ENCODE measurements at places on chromosomes 1 and 21. TPM values are rescaled to one million over a fixed set of nuclear protein-coding genes. Genes with fewer than 3 reads are reported as not detected.

HENMT1 gene
- total RNA-seq = 1.5 TPM

OLIG2 gene
- not detected for total RNA-seq

UTP25 gene
- 6.9 TPM for total RNA-seq

RAD54L gene
- total RNA-seq = 2.0 TPM

PTPN7 gene
- total RNA-seq = 0.68 TPM

- no peak for DNase-seq
Observed at GRCh38 chr1:152034324-152034653, 2.5 kb downstream of the S100A11 start.

DNA sequence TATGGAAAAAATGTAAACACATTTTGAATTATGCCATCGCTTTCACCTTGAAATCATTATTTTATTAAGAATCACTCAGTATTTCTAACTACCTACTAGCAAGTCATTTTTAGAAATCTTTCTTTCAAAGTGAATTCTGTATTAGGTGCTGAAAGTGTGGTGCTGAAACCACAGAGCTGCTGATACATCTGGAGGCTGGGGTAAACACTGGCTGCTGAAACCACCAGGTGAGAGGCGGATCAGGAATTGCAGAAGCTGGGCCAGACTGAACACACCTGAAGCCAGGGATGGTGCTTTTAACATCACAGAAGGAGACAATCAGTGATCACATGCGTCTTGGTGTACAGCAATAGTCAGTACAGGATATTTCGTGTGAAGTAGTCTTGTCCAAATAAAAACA is 42.2 kb upstream of the KCNE1 start:
- DNase-seq = no peak

GRCh38 chr1:4165686-4166300 is 265.7 kb upstream of the C1orf174 start:
- DNase-seq = no peak

GRCh38 chr21:39094847-39095579 is 88.2 kb downstream of the PSMG1 start:
- no peak for DNase-seq

DNA sequence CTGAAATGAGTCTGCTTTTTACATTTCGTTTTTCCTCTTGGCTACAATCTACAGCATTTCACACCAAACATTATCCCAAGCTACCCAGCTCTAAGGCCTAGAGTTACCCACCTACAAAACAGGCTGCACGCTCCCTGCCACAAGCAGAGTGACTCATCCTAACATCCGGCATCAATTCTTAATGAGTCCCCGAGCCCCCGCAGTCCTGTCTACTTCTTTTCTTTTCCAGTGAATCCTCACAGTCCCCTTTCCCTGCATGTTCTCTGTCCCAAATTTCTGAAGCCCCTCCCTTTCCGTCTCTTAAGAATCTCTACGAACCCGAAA is 650 bp downstream of the PCNX2 start:
- DNase-seq = peak; percentile 66

GRCh38 chr1:168266644-168267186 is 14.0 kb upstream of the TBX19 start:
- DNase-seq = no peak

- peak; percentile 69 for DNase-seq
Observed at GRCh38 chr1:246035060-246035541, 472.0 kb downstream of the SMYD3 start.

DNA sequence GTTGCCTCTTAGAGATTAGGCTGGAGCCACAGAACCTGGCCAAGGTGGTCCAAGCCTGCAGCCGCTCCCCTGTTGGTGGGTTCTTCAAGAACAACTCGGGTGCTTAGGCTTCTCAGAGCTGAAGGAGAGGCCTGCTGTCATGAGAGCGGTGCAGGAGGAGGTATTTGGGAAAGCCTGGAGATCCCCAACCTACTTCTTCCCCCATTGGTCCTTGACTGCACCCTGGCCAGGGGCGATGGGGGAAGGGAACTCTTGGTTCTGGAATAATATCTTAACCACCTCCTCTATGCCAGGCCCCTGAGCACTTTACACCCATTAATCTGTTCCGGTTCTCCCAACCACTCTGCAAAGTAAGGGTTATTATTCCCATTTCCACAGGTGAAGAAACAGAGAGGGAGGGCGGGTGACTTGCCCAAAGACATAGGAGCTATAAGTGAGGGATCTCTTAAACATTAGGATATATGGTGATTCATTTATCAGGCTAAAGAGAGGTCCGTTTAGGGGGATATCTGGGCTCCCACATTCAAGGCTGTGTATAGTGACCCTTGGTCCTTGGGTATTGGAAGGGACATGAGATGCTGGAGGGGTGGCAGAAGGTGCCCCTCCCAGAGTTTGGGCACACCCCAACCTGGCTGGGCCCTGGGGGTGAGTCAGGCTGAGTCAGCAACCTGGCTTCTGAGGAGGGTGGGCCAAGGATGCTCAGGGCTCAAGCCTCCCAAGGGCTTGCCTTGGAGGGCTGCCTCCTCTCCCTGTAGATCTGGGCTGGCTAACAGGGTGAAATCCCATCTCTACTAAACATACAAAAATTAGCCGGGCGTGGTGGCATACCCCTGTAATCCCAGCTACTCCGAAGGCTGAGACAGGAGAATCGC is 5.2 kb downstream of the TRNP1 start:
- no peak for DNase-seq

GRCh38 chr1:239951511-239952140 is 140.1 kb upstream of the FMN2 start:
- peak; percentile 77 for DNase-seq

- DNase-seq = no peak
Observed at GRCh38 chr1:1156140-1157032, 17.3 kb upstream of the TTLL10 start.

DNA sequence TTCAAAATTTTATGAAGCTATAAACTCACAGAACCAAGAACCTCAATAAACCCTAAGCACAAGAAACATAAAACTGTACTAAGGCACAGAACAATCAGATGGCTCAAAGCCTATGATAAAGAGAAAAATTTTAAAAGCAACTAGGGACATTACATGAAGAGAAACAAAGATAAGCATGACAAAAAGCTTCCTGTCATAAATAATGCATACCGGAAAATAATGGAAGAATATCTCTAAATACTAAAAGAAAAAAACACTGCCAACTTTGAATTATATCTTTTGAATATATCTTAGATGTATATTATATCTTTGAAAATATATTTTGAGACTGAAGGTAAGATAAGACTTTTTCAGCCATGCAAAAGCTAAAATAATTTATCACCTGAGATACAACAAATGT is 21.4 kb upstream of the KCNN3 start:
- no peak for DNase-seq

DNA sequence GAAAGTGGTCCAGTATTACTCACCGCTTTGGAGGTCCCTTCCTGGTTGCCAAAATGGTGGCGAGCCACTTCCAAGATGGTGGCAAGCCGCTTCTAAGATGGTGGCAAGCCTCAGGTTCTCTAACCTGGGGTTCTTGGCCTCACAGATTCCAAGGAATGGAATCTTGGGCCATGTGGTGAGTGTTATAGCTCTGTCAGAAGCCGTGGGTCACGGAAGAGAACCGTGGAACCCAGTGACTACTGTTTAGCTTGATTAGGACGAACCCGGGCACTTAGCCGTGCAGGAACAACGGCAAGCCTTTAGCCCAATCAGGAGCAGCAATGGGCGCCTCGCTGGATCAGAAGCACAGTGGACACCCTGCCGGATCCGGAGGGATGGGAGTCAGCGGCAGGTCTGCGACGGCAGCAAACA is 356.2 kb upstream of the TMPRSS15 start:
- DNase-seq = no peak

- DNase-seq = no peak
Observed at GRCh38 chr1:24567792-24568388, 12.0 kb downstream of the NCMAP start.
